ENCODE measurements at places on chromosomes 3 and 15.

DNA sequence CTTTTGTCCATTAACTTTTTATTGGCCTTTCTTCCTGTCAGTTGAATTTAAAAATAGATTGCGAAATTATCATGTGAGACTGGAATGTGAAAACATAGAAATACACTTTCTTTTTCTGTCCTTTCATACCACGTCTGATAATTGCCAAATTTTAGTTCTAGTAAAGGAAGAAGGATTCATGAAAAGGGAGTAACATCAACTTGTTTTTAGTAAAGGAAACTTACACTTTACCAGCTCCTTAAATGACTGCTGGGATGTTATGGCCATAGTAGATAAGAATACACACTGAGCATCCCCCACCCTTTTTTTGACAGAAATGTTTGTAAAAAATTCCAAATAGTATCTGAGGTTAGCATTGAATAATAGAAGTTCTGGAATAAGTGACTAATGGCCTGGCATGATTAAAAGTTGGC is 137.9 kb downstream of the NEO1 start:
- no peak for DNase-seq

DNA sequence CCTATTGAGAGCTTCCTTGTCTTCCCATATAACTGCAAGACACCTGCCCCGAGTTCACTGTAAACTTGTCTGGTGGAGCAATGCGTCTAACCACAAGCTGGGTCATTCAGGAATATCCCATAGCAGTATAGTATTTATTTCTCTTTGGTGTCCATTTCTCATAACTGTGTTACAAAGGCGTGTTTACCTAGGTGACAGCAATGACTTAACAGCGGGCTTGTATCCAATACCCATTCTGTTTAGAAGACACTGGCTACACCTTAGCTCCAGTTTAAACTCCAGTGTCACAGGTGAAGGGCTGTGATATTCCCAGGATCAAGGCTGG is 24.3 kb downstream of the ATP10A start:
- DNase-seq, result no peak

DNA sequence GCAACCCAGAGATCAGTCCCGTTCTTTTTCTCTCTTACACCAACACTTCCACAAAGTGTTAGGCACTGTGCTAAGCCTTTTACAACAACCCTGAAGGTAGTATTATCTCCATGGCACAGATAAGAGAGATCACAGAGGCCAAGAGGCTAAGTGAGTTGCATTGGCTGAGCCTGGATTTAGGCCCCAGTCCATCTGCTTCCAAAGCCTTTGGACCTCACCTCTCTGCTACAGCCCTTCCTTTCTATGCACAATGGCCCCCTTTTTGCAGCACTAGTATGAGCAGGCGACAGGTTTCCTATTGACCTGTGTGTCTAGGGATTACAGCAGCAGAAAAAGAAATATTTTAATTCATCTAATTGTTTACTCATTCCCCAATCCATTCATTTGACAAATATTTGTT is 76.2 kb downstream of the CRYGS start:
- no peak for DNase-seq

DNA sequence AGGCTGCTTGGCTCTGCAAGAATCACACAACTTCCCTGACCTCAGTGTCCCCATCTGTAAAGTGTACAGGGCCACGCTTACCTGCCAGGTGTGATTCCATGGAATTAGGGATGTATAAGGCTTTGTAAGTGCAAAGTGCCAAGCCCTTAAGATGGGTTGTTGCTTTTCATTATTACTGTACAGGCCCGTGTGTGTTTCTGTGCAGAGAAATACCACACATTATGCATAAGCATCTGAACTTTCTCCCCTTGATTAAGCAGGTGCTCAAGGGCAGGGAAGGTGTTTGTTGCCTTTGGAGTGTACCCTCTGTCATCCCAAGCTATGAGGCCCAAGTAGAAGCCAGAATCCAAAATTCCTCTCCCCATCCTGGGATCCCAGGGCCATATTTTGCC is 13.6 kb upstream of the HRH1 start:
- no peak for DNase-seq

- DNase-seq, result no peak
These were observed 41.3 kb upstream of the GCNT3 start for GRCh38 chr15:59570315-59570714.

GRCh38 chr3:29805757-29806156 is 524.9 kb downstream of the RBMS3 start:
- no peak for DNase-seq

DNA sequence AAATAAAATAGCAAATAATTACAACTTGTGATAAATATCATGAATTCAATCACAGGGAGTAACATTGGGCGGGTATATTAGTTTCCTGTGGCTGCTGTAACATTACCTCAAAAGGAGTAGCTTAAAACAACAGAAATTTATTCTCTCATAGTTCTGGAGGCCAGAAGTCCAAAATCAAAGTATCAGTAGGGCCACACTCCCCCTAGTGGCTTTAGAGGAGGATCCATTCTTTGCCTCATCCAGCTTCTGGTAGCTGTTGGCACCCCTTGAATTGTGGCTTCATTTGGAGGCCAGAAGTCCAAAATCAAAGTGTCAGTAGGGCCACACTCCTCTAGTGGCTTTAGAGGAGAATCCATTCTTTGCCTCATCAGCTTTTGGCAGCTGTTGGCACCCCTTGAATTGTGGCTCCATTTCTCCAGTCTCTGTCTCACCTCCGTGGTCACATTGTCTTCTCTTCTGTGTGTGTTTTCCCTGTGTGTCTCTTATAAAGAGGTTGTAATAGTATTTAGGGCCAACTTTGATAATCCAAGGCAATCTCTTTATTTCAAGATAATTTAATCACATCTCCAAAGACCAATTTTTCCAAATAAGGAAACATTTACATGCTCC is 3.1 kb upstream of the CFAP20DC start:
- DNase-seq, result no peak

DNA sequence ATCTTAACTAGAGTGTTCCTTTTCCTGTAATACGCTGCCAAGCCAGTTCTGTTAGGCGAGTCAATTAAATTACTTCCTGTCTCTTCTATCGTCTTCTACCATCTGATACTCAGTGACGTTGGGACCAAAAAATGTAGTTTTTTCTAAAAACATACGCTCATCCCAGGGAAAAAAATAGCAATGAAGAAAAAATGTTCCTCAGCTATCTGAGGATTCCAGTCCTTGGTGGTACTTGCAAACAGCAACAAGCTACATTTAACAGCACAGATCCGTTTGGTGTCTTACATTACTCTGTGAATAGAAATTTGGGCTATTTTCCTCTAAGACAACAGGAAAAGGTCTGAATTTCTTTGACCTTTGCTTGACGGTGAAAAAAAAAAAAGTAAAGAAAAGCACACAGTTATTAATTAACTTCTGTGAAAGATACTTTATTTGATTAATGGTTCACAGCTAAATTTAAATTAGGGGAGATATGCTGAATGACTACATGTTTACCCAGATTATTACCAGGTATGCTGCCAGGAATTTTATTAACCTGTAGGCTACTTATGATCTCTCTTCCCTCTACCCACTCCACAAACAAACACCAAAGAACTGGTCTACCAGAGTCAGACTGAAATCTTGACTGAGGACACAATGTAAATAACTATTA is 254.4 kb upstream of the ZPLD1 start:
- DNase-seq, result no peak

- no peak for DNase-seq
These were observed 16.9 kb downstream of the TCAIM start for GRCh38 chr3:44355362-44356033.

DNA sequence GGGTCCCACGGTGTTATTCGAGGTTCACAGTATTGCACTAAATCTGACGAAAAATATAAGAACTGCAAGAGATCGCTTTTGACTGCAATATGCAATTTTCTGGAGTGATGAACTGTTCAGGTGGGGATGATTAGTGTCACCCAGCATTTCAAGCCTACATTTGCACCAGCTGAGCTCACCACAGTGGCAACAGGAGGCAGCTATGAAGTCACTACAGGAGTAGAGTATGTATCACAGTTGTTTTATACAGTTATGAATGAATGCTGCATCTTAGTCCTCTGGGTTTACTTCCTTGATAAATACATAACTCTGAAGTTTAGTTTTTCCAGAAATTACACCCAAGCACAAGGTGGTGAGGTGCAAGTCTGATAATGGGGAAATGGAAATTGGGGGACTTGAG is 69.6 kb downstream of the CHSY1 start:
- no peak for DNase-seq

GRCh38 chr3:186772281-186772694 is 11.1 kb upstream of the EIF4A2 start:
- DNase-seq, result no peak

- DNase-seq, result no peak
These were observed 282.5 kb upstream of the TTC14 start for GRCh38 chr3:180319461-180319860.

DNA sequence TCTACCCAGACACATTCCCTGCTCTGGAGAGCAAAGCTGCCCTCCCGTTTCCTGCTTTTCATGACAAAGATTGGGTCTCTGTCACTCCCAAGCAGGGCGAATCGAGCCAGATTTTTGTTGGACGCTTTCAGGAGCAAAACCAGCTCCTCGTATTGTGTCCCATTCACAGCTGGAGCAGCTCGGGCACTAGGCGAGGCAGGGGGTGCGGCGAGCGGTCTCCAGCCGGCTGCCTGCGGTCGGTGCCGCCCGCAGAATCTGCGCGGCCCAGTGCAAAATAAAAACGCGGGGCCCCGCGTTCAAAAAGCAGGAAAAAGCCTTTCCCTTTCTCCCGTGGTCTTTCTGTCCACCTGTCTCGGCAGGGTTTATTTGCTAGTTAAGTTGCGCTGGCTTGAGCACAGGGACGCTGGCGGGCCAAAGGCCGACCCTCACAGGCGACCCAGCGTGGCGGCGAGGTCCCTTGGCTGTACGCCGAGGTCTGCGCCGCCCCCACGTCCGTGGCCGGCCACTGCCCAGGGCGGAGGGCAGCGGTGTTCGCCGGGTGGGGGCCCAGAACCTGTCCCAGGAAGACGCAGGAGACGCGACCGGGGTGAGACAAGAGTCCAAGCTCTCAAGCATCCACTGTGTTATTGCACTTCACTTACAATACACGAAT is 71.2 kb downstream of the CYP19A1 start:
- no peak for DNase-seq

DNA sequence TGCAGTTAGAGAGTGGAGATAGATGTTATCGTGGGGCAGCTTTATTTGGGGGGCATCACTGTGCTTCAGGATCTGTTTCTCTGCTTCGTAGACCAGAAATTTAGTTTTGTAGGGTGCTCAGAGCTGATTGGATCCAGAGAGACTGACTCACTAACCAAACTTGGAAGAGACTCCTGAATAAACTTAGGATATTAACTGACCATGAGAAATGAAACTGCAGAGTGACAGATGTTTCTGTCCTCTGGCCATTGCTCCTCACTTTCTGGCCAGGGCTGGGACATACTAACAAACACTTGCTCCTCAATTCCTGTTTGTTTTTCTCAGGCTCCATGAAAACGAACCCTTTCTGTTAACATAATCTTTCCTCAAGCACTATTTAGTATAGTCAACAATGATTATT is 4.3 kb downstream of the ZNF592 start:
- DNase-seq, result no peak

DNA sequence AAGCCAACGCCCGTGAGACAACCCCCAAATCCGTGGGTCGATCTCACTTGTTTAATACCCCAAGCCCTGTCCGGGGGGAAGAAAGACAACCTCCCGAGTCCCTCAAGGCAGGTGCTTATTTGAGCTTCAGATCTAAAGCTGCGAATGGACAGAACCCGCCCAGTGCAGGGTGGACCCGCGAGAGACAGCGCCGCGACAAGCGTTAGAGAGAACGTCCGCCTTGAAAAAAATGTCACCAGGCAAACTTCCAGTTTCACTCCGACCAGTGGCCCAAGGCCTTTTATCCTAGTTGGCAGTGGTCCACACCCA is 740 bp upstream of the OXSR1 start:
- DNase-seq, result no peak

GRCh38 chr15:49301562-49301961 is 121.5 kb upstream of the FGF7 start:
- no peak for DNase-seq

- no peak for DNase-seq
These were observed 51.8 kb upstream of the ADPGK start for GRCh38 chr15:72835294-72835890.

DNA sequence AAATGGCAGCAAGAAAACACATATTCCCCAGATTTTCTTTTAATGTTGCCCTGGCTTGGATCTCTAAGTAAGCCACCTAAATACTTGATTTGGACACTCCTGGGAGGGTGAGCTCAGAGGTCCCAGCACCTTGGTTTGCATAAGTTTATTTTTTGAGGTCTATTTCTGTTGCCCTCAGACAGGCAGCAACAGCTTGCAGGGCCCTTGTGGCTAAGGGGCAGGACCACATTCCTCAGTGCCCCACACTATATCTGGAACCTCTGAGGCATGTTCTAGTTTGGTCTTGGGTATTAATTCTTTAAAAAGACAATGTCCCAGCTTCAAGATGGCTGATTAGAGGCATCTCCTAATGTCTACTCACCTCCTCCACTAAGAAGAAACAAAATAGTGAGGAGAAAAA is 57.5 kb downstream of the IGSF11 start:
- DNase-seq, result no peak

DNA sequence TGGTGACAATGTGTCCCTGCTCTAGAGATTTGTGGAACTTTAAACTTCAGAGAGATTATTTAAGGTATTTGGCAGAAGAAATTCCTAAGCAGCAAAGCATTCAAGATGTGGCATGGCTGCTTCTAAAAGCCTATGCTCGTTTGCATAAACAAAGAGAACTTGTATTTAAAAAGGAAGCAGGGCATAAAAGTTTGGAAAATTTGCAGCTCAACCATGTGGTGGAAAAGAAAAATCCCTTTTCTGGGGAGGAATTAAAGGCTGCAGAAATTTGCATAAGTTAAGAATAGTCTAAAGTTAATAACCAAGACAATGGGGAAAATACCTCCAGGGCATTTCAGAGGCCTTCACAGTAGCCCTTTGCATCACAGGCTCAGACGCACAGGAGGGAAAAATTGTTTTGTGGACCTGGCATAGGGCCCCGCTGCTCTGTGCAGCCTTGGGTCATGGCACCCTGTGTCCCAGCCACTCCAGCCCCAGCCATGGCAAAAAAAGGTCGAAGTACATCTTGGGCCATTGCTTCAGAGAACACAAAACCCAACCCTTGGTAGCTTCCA is 1109.1 kb downstream of the OTOL1 start:
- DNase-seq, result no peak
